Activated CD4-positive, alpha-beta T cell treated with anti-CD3 and anti-CD28 coated beads, Interleukin-2, amount 10 ng/mL, durations not matched to agents 24 days and 14 days (primary cell): ENCODE measurements at places on chromosomes 7 and 10.
A peak's percentile ranks its signal among the peaks of the same experiment; 100 is the strongest.

- peak; percentile 78 for DNase-seq
Measured at GRCh38 chr7:77199013-77199966, at the start of gene FGL2. TSS of gene FGL2 (minus strand) at chr7:77199819. CDS start at chr7:77199793, 26 bp downstream.

DNA sequence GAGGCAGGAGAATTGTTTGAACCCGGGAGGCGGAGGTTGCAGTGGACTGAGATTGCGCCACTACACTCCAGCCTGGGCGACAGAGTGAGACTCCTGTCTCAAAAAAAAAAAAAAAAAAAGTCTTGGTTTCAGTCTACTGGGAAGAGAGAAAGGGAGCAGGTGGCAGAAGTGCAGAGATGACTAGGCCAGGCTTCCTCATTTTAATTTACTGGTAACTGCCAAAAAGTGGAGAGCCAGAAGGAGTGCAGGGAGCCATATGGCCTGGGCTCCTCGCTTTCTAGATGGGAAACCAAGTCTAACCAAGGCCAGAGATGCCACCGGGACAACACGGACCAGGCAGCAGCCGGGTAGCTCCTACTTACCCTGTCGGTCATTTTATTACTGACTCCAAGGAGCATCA lies 12.2 kb downstream of the SEPHS1 start:
- DNase-seq, result no peak

DNA sequence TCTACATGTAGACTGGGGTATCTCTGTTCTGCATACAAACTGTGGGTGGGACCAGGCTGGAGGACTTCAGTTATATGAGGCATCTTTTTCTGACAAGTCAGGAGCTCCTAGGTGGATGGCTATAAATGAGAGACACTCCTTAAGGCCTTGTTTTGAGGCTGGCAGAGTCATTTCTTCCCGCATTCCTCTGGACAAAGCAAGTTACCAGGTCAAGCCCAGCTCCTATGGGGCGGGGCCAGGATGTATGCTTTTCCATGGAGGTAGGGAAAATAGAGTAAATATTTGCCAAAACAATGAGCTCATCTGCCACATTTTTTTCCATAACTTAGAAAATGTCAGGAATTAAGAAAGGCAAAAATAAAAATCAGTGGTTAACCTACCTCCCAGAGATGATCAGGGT lies 283.4 kb downstream of the GPR37 start:
- no peak for DNase-seq

DNA sequence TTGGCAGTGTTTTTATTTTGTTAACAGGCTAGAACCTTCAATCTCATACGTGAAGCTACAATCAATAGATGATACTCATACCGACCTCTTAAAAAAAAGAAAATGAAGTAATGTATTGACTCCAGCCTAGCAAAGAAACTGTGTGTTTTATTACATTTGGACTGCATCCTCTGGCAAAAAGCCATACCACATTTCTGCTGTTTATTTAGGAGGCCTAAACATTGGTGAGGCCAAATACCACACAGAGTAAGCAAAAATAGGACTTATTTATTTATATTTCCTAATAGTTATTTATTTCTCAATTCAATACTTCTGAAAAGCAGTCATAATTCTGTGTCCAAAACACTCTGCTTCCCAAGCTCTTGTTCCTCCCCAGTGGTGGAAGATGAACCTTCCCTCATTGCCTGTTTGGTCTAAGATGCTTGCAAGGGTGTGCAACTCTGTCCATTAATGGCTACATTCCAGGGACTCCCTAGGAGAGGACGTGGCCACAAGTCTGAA lies 398.8 kb upstream of the KLF6 start:
- no peak for DNase-seq

GRCh38 chr10:13709931-13710650 lies 123.3 kb downstream of the PRPF18 start:
- no peak for DNase-seq

GRCh38 chr7:74101061-74101681 lies 17.6 kb downstream of the LIMK1 start:
- DNase-seq, result no peak

- no peak for DNase-seq
Measured at GRCh38 chr10:2861632-2862210, 205.6 kb upstream of the PFKP start.

- no peak for DNase-seq
Measured at GRCh38 chr7:157484411-157485081, 147.7 kb downstream of the DNAJB6 start.

- no peak for DNase-seq
Measured at GRCh38 chr7:117901089-117901797, 28.0 kb upstream of the CTTNBP2 start.

- no peak for DNase-seq
Measured at GRCh38 chr7:33579673-33579960, 325.7 kb upstream of the BMPER start.

DNA sequence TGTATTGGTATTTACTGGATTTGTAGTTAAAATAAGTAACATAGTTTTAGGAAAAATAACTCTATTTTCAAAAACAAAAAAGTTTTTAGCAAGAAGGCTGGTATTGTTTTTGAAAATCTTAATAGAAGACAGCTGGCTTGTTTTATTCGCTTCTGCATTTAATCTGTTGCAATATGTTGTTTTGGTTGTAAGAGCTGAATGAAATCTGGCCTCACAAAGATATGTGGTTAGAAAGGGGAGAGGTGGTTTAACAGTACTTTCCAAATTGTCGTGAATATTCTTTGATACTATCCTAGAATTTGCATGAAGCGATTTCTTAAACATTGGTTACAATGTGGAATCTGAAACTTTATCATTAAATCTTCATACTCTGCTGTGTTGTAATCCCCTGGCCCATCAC lies 355.9 kb upstream of the FZD8 start:
- no peak for DNase-seq

DNA sequence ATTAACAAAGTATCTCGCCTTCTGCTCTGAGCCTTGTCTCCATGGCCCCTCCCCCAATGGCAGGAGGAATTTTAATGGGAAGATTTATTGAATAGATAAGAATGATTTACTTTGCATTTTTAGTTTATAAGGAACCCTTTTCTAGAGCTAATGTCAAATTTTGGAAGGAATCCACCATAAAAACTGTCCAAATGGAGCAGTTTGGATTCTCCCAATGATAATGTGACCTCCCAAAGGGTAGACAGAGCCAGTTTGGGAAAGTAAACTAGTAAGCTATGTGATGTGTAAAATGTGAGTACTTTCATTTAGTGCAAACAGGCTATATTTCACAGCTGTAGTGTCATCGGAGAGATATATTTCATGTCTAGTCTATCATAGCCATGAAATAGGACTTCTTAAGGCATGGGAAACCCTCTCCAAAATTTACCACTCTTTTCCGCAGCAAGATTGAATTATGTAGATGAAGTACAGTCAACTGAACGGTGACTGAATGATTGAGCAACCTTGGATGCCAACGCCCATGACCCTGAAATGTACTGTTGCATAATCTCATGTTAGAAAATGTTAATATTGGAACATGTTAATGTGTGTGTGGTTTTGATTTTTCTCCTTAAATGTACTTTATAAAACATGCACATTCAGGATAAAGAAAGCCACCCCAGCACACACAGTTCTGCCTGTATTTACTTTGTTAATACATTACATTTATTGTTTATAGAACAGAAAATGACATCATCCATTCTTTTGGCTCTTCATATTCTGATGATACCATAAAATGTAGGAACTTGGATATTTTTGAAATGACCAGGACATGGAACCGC lies 140.6 kb downstream of the NRP1 start:
- DNase-seq, result no peak
